ENCODE measurements at places on chromosomes 4 and X.

- no peak for DNase-seq
Measured at GRCh38 chrX:19193565-19193964, 71.3 kb upstream of the ADGRG2 start.

DNA sequence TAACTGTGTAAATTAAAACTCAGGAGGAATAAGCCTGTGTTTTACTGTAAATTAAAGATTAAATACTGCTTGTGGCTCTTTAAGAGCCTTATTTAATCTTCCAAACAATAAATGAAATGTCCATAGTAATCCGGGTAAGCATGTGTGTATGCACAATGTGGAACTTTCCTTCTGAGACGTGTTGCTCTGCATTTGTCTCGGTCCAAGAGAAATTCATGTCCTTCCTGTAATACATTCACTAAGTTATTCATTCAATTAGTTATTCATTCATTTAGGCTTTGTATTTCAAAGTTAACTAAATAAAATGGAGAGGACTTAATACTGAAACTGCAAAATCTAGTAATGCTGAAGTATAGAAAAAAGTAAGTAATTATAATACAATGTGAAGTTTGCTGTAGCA is 2728.8 kb downstream of the PCDH7 start:
- no peak for DNase-seq

DNA sequence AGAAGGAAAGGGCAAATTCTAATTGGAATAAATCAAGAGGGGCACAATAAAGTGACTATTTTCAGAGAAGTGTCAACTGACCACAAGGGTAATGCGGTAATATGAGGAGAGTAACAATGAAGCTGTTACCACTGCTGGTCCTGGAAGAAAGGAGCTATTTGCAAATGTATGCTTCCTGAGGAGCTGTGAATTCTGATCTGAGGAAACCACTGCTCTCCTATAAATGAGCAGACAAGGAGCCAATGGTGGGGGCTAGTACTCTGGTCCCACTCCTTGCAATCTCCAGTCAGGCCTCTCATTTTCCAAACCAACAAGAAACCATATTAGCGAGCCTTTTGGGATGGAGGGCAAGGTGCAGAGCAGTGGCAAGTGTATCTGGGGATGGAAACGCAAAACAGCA is 770.2 kb downstream of the FSTL5 start:
- DNase-seq: no peak

GRCh38 chr4:170398218-170398617 is 308.5 kb upstream of the AADAT start:
- no peak for DNase-seq

DNA sequence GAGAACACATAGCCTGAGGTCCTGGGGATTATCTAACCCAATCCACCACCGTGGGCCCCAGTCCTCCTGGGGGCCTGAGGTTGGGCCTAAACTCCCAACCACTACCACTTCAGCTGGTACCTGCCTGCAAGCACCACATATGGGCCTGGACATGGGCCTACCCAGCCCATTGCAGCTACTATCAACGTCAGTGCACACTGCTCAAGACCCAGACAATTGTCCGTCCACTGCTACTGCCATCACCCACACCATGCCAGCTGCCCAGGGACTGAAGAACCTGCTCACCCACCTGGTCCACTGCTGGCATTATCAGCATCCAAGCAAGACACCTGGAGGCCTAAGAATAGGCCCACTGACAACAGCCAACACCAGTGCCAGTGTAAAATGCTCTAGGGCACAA is 88.1 kb downstream of the COL4A5 start:
- no peak for DNase-seq

DNA sequence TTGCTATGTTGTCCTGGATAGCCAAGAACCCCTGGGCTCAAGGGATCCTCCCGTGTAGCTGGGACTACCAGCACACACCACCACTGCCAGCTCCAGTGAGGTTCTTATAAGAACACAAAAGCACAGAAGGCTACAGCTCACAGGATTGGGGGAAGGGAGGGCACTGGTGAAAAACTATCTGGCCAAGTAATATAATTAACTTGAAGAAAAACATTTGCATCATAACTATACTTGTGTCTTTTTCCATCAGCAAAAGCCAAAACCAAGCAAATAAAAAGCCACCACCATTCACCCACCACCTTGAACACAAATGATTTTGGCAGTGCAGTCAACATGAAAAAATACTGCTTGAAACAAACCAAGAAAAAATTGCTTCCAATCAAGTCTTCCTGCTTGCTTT is 188.2 kb downstream of the MAML3 start:
- no peak for DNase-seq

- no peak for DNase-seq
Measured at GRCh38 chr4:185573651-185574199, 38.4 kb upstream of the PDLIM3 start.
